ENCODE measurements at places on chromosomes 4 and X.

DNA sequence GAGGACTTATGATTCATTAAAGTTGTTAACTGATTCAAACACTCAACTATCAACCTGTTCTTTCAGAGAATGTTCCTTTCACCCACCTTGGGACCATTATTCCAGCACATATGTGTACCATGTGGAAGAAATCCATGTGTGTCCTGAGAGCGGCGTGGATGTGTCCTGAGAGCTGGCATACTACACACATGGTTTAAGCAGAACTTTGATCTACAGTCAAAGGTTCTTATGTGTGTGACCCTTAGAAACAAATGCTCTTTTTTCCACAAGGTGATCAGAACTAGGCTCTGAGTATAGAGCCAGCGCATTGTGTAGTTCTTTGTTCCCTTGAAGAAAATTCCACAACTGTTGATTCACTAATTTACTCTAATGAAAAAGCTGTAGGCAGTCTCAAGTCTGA, 332.0 kb downstream of the NR3C2 start:
- no peak for DNase-seq

GRCh38 chr4:87005690-87006425, 71.0 kb downstream of the AFF1 start:
- no peak for DNase-seq

GRCh38 chr4:1027915-1028238, 16.5 kb downstream of the FGFRL1 start:
- DNase-seq, result no peak

- no peak for DNase-seq
Observed at GRCh38 chr4:30207389-30207788, 512.8 kb upstream of the PCDH7 start.

DNA sequence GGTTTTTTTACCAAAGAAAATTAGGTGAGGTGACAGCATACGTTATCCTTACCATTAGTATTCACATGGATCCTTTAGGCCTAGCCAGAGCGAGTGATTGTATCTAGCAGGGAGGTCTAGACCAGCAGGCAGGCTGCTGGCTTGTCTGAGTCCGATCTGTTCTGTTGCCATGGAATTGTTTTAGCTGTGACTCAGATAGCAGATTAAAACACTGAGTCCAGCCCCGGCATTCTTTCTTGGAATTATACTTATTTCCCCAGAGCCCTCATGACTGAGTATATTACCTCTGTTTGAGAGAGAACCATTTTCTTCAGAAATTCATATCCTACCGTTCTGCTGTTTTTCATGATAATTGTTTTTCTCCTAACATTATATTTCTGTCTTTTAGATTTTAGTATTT, 37.4 kb downstream of the OCRL start:
- no peak for DNase-seq

DNA sequence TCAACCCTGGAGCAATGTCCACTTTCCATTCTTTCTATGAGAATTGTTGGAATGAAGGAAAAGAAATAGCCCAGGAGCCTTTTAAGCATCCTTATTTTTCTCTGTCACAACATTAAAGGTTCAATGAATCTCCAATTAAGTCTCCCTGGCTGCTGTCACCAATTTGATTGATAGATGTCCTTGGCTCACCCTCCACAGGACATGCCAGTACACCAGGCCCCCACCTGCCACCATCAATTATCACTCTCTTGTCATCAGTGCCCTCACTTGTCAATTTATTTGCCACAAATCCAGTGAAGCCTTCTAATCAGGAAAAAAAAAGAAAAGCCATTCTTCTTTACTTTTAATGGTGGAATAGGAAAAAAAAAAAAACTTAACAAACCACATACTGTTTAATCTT, 453.6 kb downstream of the CENPC start:
- no peak for DNase-seq

DNA sequence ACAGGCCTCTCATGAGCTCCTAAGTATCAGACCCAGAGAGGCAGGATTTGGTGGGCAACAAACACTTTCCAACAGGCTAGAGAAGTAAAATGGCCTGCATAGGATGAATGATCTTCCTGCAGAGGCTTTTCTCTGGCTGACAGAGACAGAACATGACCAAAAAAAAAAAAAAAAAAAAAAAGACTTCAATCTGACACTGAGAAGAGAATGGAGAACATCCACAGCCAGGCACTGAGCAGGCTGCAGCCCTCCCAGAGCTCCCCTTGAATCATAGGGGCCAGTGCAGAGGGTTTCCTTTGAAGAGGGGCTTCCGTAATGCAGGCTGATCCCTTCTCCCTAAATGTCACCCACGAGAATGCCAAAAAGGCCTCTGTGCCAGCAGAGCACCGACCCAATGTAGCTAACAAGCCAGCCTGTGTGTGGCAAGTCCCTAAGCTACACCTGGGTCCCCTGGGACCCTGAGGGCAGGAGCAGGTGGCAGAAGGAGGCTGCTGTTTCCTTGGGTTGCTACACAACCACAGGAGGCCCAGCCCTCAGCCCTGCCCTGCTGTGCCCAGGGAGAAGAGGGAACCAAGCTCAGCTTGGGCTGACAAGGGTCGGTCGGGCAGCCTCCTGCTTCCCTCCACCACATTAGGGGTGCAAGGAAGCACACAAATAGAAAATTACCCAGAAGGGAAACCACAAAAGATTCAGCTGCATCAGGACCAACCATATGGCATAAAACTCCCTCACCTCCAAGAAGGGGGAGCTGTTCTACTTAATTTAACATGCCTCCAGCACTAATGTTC, 55.6 kb downstream of the MAP7D2 start:
- no peak for DNase-seq

DNA sequence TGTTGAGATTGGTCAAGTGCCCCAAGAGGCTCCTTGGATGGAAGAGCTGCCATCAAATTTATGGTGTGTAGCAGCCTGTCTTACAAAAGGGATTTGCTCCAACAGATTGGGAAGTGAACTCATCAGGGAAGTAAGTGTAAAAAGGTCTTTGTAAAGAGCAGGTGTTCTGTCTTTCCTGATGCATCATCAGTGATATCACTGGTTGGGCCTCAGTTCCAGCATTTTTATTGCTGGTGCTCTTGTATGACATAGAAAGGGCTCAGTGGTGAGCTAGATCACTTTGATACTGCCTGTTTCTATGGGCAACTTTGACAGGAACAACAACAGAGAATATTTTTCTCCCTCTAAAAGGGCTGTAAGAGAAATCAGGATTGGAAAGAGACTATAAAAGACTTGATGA, 8.7 kb upstream of the GABRE start:
- no peak for DNase-seq
